Breast epithelium (tissue), 4 donors: ENCODE measurements at places on chromosomes 1 and 21.

DNA sequence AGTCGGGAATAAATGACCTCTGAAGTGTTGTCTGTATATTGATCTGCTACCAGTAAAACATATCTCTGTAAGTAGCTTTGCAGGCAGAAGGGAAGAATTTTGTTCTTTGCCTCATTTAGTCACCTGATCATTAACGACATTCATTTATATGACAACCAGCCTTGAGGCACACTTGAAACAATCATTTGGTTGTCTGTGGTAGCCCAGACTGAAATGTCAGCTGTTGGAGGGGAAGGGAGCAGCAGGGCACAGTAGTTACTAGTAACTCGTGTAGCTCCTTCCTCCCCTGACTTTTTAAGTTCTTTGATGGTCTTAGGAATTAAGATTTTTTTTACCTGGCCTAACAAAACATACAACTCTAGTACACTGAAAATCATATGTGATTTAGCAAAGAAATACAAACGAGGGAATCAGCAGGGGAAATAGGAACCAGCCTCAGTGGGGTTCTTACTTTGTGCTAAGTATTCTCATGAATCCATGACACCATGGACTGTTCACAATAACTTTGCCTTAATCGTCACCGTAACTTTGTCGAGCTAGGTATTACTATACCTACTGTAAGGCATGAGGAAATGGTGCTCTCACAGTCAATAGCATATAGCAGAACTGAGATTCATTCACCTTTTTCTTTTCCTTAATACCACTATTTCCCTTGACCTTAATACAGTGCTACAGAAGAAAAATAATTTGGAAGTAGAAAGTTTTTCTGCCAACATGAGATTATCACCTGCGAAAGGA is 6.4 kb downstream of the IL12RB2 start:
- no peak for DNase-seq

GRCh38 chr1:160326418-160326817 is 16.6 kb downstream of the COPA start:
- no peak for DNase-seq

- DNase-seq, result no peak
These were observed 49.9 kb upstream of the GUCA2A start for GRCh38 chr1:42214447-42214871.

GRCh38 chr1:154174654-154175053 is 17.2 kb downstream of the TPM3 start:
- DNase-seq, result no peak

DNA sequence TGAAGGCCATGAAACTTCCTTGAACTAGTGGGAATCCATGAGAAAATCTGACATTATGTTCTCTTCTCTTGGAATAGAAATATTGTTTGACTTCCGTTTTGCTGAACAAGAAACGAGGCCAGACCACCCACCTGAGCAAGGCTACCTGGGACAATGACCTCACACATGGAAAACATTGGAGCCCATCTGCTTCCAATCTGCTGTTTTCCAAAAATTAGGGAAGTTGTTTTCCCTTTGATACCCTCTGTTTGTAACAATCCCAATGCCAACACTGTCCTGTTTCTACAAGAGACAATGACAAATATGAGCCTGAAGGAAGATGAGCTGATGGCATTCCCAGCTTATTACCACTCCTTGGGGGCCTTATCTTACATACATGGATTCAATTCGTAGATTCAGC is 29.4 kb downstream of the OR2C3 start:
- DNase-seq, result no peak

GRCh38 chr1:66250478-66250877 is 283.5 kb upstream of the SGIP1 start:
- no peak for DNase-seq

- no peak for DNase-seq
These were observed 25.0 kb downstream of the GIPC2 start for GRCh38 chr1:78070758-78071157.

GRCh38 chr1:226001088-226001487 is 1.9 kb upstream of the SDE2 start:
- no peak for DNase-seq

GRCh38 chr1:62386351-62387121 is 50.3 kb upstream of the USP1 start:
- no peak for DNase-seq

- DNase-seq, result no peak
These were observed 9.1 kb upstream of the AK2 start for GRCh38 chr1:33045814-33046213.

DNA sequence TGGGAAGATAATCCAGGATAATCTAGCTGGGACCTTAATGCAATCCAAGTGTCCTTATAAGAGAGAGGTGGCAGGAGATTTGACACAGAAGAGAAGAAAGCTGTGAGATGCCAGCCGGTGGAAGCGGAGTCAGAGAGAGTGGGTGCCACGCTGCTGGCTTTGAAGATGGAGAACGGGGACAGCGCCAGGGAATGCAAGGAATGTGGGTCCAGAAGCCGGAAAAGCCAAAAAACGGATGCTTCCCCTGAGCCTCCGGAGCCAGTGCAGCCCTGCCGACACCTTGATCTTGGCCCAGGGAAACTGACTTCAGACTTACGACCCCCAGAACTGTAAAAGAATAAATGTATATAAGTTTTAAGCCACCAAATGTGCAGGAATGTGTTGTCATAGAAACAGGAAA is 152.6 kb downstream of the ZNF281 start:
- DNase-seq, result no peak

DNA sequence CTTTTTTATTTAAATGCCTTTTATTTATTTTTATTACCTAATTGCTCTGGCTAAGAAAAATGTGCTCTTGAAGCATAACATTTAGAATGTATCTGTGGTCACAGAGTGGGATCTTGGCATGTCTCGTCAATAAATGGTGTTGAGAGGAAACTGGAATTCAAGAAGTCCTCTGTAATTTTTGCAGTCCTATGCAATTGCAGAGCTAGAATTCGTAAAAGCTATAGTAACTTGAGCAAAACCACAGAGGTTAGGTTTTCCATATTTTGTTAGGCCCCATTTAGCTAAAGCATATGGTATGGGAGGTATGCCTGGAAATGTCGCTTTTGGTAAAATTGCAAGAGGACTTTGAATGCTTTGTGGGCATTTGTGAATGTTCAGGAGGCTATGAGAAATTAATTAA is 466.7 kb upstream of the NFIA start:
- DNase-seq, result no peak

GRCh38 chr1:98949166-98949565 is 55.5 kb downstream of the PLPPR5 start:
- DNase-seq, result no peak

- DNase-seq, result no peak
These were observed 8.8 kb downstream of the MINDY1 start for GRCh38 chr1:150997949-150998348.

DNA sequence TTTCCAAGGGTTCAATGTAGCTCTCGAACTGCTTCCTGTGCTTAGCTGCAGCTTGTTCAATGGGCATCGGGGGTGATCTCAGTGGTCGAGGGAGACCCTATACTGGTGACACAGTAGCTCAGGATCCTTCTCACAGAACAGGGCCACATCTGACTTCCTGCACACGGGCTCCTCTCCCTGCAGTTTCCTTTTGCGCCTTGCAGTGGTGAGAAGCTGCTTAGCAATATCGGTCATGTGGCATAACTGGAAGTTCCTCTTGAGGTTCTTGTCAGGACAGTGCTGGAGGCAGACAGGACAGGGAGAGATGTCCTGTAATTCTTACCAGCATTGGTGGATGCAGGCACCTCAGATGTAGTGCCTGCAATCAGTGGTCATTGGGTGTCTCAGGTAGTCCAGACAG is 140.5 kb upstream of the MAP1LC3C start:
- DNase-seq, result no peak

GRCh38 chr21:32140151-32140550 is 138.7 kb downstream of the MIS18A start:
- DNase-seq, result no peak

- DNase-seq, result no peak
These were observed 37.6 kb upstream of the CLSTN1 start for GRCh38 chr1:9861360-9861759.

DNA sequence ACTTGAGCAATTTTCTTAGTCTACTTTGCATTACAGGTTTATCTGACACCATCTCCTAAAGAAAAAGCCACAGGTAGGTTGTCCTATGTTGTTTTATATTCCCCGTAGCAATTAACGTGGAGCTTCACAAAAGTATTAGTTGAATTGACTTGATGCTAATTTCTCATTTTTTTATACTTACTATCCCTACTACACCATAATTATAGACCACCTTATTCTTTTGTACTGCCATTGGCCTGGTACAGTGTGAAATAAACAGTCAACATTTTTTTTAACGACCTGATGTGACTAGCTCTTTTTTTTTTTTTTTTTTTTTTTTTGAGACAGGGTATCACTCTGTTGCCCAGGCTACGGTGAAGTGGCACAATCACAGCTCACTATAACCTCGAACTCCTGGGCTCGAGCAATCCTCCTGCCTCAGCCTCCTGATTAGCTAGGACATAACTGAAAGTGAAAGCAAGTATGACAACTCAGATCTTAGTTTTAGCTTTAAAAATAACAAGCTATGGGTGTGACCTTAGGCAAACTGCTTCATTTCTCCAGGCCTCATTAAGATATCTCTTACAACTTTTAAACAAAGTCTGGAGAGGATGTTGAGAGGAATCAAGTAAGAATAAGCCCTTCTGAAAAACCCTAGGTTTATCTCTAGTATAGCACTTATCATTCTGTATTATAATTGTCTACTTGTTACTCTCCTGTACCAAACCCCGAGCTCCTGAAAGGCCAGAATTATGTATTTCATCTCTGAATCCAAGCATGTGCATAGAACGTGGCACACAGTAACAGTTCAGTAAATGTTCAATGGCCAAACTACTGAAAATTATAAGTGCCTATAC is 49.5 kb downstream of the LUZP1 start:
- no peak for DNase-seq

GRCh38 chr1:1170215-1171091 is 3.2 kb upstream of the TTLL10 start:
- DNase-seq, result no peak

DNA sequence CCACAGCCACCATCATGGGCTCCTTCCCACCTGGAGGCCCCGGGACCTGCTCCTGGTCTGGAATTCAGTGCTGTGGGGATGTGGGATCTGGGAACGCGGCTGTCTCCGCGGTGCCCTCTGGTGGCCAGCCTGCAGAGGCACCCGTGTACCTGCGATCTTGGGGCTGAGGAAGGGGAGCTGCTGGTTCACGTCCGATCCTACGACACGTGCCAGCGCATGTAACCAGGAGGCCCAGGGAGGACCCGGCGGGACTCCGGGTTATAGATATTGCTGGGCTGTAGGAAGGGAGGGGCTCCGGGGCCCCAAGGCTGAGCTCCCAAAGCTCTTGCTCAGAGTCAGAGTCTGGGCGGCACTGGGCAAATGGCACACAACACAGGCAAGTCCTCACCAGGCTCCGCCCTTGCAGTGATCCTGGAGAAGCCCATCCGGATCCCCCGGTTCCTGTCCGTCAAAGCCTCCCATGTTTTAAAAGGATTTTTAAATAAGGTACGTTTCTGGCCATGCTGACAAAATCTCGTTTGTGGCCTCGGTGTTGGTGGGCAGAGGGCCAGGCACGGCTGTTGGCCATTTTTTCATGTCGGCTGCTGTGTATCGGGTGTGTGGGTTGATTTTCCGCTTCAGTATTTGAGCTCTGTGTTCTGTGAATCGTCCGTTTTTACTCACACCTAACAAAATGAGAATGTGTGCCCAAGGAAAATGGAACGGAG is 20.1 kb downstream of the FAAP20 start:
- DNase-seq, result no peak

DNA sequence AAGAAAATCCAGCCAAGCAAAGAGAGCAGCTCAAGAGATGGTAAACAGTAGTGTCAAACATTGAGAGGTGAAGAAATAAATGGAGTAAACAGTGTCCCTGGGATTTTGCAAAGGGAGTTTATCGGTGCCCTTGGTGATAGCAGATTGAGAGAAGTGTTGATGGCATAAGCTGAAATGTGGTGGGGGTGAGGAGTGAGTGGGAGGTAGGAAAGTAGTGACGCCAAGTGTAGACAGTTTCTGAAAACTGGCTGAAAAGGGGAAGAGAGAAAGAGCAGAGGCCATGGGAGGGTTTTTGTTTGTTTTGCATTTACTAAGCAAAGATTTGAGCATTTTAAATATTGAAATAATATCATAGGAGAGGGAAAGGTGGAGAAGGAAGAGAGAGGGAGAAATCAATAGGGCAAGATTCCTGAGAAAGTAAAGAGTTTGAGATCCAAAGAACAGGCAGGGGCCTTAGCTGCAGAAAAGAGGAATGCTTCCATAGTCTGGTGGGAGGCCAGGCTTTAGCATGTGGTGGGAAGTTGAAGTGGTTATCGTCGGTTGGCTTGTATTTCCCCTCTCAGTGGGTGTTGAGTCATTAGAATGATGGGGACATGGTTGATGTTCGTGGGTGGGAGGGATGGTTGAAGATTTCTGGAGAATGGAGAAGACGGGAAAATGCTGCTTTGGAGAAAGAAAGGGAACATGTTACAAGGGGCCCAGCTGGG is 26.8 kb upstream of the RASAL2 start:
- DNase-seq, result no peak

DNA sequence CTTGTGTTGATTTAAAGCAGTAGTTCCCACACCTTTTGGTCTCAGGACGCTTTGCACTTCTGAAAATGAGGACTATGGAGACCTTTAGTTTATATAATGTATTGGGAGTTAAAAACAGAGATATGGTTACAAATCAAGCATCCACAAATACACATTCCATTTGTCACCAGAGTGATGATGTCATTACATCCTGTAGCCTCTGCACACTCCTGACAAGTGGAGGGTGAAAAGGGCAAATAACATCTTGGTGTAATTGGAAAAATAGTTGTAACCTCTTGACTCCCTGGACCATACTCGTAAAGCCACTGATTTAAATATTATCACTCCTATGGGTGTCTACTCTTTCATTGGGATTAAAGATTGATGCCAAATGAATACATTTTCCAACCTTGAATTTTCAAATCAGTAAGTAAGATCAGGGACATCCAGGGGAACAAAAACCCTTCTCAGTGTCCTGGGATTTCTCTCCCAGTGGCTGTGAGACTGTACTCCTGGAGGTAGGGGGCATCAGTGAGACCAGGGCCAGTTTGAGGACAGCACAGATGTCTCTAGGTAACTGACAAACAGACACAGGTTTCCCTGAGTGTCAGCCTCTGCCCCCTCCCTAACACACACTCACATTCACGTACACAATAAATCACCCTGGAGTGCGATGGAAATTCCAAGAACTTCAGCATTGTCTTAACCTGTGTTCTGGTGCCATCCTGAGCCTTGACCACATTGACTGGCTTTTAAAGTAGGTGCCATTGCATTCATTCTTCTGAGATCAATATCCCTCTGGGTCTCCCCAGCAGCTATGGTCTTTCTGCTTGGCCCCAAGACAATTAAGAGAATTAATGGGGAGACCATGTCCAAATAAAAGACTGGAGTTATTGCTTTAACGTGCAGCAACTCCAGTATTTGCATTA is 63.0 kb downstream of the NR5A2 start:
- no peak for DNase-seq

- DNase-seq, result no peak
These were observed 6.2 kb upstream of the MAPKAPK2 start for GRCh38 chr1:206678490-206678889.

- DNase-seq, result no peak
These were observed 4.4 kb downstream of the S100A8 start for GRCh38 chr1:153386500-153386901.

DNA sequence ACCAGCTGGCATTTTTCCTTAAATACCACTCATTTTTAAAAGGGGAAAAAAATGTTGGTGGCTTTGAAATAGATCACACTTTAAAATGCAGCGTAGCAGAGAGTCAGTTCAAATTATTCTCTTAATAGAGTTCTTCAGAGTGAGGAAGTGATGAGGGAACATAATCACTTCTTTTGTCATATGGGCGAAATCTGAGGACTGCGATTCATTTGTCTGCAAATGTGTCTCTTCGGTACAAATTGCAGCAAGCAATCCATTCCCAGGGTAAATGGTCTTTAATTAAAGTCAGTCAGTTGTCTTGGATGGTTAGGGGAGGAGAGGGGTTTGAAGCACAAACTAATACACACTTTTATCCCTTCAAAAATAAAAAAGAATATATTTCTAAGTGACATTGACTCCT is 86.0 kb upstream of the SELENON start:
- DNase-seq, result no peak
